ENCODE measurements at places on chromosomes 4 and X. TPM values are rescaled to one million over a fixed set of nuclear protein-coding genes. Genes with fewer than 3 reads are reported as not detected.

The TLR2 gene
- 1.4 TPM for total RNA-seq

The BTK gene
- total RNA-seq, result 1.7 TPM

The ITIH6 gene
- not detected for total RNA-seq

The CCDC120 gene
- 9.0 TPM for total RNA-seq

DNA sequence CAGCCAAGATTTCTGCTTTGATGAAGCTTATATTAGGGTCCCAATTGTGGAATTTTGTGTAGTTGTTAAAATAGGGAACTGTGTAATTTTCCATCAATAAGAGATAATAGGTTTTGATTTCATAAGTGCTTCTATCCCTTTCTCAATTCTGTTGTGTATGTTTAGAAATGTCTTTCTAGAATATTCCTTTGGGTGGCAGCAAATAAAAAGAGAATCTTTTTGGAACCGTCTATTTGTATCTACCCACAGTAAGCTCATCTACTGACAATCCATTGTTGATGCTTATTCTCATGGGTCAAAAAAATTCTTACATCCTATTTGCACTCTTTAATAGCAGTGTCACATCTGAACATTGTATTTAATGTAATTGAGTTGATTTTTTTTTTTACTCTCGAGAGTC lies 61.7 kb downstream of the TMA16 start:
- H3K36me3 ChIP-seq, result no peaks in the 10 kb centered on the region
- peaks cover 16% of the 10 kb centered on the region for H3K4me1 ChIP-seq
- H3K4me3 ChIP-seq, result no peak overlapping the region
- no peak for DNase-seq

DNA sequence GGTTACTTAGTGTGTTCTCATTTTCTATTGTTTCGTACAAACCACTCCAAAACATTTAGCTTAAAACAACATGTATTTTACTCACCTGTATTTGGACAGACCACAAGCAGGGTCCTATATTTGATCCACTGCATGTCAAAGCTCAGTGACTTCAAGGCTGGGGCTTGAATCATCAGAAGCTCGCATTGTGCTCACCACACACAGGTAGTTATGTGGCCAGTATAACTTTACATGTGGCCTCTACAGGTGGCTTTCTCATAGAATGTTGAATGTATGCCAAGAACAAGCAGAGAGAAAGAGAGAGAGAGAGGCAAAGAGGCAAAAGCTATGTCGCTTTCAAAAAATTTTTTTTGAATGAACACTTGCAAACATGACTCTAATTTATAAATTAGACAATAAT lies 107.6 kb downstream of the QRFPR start:
- H3K27ac ChIP-seq, result no peak overlapping the region
- peaks cover 25% of the 10 kb centered on the region for H3K27me3 ChIP-seq
- no peak for DNase-seq
- H3K4me1 ChIP-seq, result peaks cover 7% of the 10 kb centered on the region
- no peak overlapping the region for H3K4me3 ChIP-seq
- no peaks in the 10 kb centered on the region for H3K36me3 ChIP-seq

DNA sequence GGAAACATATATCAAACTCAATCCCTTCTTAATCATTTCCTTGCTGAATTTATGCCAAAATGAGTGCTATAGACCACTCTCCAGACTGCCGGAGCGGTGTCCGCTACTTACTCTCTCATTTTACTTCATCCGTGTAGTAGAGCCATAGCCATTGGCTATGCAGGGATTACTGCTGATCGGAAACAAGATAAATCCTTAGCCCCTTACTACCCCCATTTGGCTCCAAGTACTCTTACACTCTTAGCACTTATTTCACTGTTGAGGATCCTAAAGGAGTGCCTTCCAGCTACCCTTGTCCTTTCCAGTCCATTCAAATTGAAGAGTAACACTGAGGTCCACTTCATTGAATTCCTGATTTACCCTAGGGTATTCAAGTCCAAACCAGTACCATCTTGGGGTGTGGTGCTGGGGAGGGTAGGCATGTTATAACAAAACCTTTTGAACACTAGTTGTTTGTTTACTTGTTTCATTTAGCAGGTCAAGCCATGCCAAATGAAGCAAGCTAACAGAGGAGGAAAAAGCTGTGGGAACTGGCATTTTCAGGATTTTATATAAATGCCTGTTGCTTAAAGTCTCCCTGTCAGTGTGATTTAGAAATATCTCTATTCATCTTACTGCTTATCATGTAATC lies 715.1 kb downstream of the FSTL5 start:
- no peaks in the 10 kb centered on the region for H3K36me3 ChIP-seq
- H3K4me1 ChIP-seq, result no peaks in the 10 kb centered on the region
- H3K27me3 ChIP-seq, result no peaks in the 10 kb centered on the region
- DNase-seq, result no peak

DNA sequence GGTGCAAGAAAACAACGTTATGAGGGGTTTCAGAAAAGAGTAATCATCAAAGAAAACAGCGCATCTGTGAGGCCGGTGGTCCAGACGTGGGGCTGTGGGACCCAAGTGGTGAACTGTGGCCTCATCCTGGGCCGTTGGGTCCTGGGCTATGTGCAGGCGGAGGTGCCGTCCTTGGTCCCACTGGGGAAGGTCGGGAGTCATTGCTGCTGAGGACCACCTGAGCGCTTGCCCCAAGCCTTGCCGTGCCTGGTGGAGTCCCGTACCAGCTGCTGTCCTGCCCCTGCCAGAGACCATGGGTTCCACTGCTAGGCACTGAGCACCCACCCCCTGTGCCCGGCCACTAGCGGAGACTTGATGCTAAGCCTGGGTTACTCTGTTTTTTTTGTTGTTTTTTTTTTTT lies 25.5 kb upstream of the UVSSA start:
- H3K4me3 ChIP-seq, result no peak overlapping the region
- H3K27ac ChIP-seq, result no peak overlapping the region
- H3K36me3 ChIP-seq, result no peaks in the 10 kb centered on the region
- H3K4me1 ChIP-seq, result peaks cover 5% of the 10 kb centered on the region

DNA sequence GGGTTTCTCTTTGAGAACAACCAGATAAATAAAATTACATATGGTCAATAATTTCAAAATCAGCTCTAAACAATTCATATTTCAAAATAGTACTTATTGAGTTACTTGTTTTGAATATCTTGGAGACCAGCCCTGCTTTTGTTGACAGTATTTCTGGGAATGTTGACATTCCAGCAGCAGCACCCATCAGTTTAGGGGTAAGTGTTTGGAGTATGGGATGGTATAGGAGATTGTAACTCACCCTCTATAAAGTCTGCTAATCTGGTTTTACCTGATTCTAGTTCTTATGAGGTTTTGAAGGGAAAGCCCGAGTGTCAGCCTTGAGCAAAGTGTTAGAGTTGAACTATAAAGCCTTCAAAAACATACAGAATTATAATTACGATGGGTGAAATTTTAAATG lies 139.2 kb upstream of the ANKRD50 start:
- DNase-seq, result no peak
- no peaks in the 10 kb centered on the region for H3K27me3 ChIP-seq
- no peaks in the 10 kb centered on the region for H3K4me1 ChIP-seq
- H3K27ac ChIP-seq, result no peak overlapping the region
- no peaks in the 10 kb centered on the region for H3K36me3 ChIP-seq

DNA sequence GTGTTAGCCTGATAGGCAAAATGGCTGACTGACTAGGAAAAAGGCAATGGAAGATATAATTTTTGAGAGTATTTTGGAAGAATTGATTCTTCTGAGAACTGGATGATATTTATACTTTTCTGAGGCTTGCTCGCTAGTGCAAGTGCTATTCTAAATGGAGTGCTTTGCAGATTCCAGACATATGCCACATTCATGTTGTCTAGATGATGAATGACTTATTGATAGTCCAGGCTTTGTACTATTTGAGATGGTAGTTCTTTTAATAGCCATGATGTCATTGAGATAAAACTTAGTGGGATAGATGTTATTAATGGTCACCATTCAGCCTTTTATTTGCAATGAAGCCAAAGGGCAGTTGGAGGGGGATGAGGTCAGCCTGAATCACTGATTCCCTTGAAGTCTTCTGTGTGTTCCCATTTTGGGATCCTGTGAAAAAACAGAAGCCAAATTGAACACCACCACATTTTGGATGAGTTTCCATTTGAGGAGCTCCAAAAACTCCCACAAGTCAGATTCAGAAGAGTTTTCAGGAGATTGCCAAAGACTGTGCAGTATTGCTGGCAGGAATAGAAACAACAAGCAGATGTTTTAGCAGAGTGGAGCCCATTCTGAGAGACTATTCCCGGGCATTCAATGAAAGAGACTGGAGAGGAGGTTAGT lies 184.1 kb downstream of the IL1RAPL2 start:
- H3K27me3 ChIP-seq, result peaks cover 17% of the 10 kb centered on the region
- H3K27ac ChIP-seq, result no peak overlapping the region
- no peak overlapping the region for H3K4me3 ChIP-seq
- no peaks in the 10 kb centered on the region for H3K4me1 ChIP-seq
- DNase-seq, result no peak

DNA sequence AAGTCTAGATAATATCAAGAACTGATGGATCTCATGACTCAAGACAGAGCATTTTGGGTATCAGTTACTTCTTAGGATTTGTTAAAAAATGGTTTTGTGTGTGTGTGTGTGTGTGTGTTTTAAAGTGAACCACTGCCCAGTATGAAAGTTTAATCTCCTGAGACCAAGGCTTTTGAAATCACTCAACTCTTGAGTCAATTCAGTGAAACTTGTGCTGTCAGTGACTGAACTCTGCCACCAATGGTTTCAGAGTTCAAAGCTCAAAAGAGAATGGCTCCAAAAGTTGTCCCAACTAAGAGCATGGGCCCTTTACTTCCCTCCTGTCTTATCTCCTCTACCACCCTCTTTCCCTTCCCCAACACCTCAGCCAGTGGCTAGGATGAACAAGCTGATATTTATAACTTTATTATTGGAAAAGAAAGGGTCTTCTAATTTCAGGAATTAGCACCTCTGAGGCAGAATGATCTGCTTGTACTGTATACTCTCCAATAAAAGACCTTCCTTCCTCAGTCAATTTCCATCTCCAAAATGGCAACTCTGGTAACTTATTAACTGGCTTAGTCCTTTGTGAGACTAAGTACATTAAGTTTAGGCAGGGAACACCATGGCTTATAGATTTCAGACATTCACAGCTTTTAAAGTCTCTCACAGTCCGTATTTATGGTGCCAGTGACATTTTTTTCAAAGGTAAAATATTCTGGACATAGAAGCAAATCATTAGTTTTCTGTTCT lies 152.2 kb downstream of the REPS2 start:
- DNase-seq, result no peak
- no peaks in the 10 kb centered on the region for H3K36me3 ChIP-seq
- no peak overlapping the region for H3K4me3 ChIP-seq
- H3K27me3 ChIP-seq, result peaks cover 28% of the 10 kb centered on the region

GRCh38 chrX:105781804-105782203 lies 40.5 kb upstream of the NRK start:
- H3K27me3 ChIP-seq, result no peaks in the 10 kb centered on the region
- H3K27ac ChIP-seq, result no peak overlapping the region
- no peak for DNase-seq
- H3K4me3 ChIP-seq, result no peak overlapping the region
- no peaks in the 10 kb centered on the region for H3K4me1 ChIP-seq

DNA sequence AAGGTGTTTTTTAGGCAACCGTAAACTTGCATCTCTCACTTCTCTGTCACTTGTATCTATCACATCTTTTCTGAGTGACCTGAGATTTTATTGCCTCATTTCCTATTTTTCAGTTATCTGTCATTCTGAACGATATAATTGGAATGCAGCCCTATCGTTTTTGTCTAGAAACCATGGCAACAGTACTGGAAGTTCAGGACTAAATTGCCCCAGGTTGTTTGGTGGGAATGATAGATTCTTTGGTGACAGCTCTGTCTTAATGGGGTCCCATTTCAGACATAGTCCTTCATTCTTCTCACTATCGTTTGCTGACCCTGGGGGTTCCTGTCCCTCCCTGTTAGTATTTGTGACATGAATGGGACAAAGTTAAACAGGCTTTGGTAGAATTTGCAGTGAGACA lies 267.7 kb upstream of the GALNT7 start:
- peaks cover 3% of the 10 kb centered on the region for H3K36me3 ChIP-seq
- no peak for DNase-seq
- H3K4me1 ChIP-seq, result no peaks in the 10 kb centered on the region
- H3K27me3 ChIP-seq, result peaks cover 12% of the 10 kb centered on the region

GRCh38 chr4:109973529-109973905 lies 60.8 kb downstream of the EGF start:
- H3K36me3 ChIP-seq, result peaks cover 3% of the 10 kb centered on the region
- peaks cover 12% of the 10 kb centered on the region for H3K27me3 ChIP-seq
- peaks cover 15% of the 10 kb centered on the region for H3K4me1 ChIP-seq
- H3K27ac ChIP-seq, result no peak overlapping the region
- DNase-seq, result no peak

GRCh38 chrX:124328765-124329164 lies 3.7 kb upstream of the TEX13D start:
- peaks cover 8% of the 10 kb centered on the region for H3K27me3 ChIP-seq
- H3K4me1 ChIP-seq, result peaks cover 5% of the 10 kb centered on the region
- H3K27ac ChIP-seq, result no peak overlapping the region
- H3K4me3 ChIP-seq, result no peak overlapping the region
- no peaks in the 10 kb centered on the region for H3K36me3 ChIP-seq

GRCh38 chr4:186798951-186799659 lies 75.4 kb upstream of the FAT1 start:
- H3K27me3 ChIP-seq, result no peaks in the 10 kb centered on the region
- no peak for DNase-seq
- no peaks in the 10 kb centered on the region for H3K36me3 ChIP-seq
- no peaks in the 10 kb centered on the region for H3K4me1 ChIP-seq
- H3K27ac ChIP-seq, result no peak overlapping the region
- H3K4me3 ChIP-seq, result no peak overlapping the region

- H3K4me3 ChIP-seq, result no peak overlapping the region
- peaks cover 3% of the 10 kb centered on the region for H3K36me3 ChIP-seq
- H3K27me3 ChIP-seq, result no peaks in the 10 kb centered on the region
- H3K4me1 ChIP-seq, result no peaks in the 10 kb centered on the region
- H3K27ac ChIP-seq, result no peak overlapping the region
Observed at GRCh38 chrX:14777525-14777924, 95.3 kb downstream of the FANCB start.

- peaks cover 4% of the 10 kb centered on the region for H3K36me3 ChIP-seq
- H3K27me3 ChIP-seq, result peaks cover 25% of the 10 kb centered on the region
- DNase-seq, result no peak
- no peak overlapping the region for H3K27ac ChIP-seq
- H3K4me1 ChIP-seq, result no peaks in the 10 kb centered on the region
Observed at GRCh38 chrX:112654871-112655270, 24.9 kb downstream of the LHFPL1 start.

DNA sequence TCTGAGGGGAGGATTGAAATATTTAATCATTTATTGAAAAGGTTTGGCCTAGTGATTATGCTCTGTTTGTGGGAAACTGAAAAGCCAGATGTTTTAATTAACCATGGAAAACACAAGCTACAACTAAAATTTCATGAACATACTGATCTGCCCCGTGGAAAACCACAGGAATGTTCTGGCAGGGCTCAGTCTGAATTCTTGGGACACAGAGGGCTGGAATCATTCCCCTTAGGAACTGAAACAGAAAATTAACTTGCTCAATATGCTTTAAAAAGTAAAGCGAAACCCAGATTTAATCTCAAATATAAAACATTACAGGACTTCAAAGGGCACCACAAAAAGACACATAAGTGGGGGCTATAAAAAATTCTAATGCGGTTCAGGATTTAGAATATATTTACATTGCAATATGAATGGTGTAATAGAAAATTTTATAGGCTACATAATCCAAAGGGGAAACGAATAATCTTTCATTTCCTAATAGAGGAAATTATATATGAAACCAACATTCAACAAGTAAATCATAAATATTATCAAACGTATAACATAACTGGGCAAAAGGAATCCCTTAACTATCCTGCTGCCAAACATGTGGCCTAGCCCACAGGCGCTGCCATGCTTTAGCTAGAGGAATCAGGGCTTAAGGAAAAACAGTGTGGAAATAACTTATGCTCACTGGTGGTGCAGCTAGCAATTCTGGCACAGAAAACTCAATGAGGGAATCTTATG lies 70.9 kb downstream of the APBB2 start:
- no peak for DNase-seq
- no peaks in the 10 kb centered on the region for H3K4me1 ChIP-seq
- no peaks in the 10 kb centered on the region for H3K36me3 ChIP-seq

Measured in activated T-cell treated with anti-CD3 and anti-CD28 coated beads, Interleukin-2, amount 50 U/mL, for 72 hours (primary cell).